ENCODE measurements at places on chromosomes 16 and 17.

DNA sequence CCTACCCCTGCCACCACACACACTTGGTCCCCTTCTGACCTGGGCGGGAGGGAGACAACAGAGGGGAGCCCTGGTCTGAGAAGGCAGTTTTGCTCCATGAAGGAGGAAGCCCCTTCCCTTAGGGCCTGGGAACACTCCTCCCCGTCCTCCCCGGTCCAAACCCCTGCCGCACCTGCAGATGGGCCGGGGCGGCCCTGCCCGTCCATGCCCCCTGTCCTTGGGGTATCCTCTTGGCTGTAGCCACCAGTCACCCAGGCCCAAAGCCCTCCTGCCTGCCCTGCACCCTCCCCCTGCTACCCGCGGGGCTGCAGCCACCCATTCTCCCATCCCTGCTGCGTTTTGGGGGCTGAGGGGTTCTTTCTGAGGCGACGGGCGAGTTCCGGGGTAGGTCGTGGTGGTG lies 33.9 kb downstream of the GSE1 start:
- DNase-seq, result no peak

DNA sequence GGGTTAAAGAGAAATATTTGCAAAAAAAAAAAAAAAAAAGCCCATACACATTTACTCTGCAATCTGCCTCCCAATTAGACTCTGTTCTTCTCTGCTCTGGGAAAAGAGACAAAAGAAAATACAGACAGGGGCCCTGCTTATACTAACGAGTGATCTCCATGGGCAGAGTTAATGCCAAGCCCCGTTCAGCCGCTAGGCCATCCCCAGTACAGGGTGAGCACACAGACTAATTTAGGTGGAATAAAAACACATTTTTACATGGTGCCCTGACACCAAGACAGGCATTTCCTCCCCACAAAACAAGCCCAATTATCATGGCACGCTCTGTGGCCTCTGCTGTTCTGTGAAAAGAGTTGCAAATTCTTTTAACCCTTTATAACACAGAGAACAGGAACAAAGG lies 356.3 kb upstream of the C16orf82 start:
- DNase-seq, result no peak

DNA sequence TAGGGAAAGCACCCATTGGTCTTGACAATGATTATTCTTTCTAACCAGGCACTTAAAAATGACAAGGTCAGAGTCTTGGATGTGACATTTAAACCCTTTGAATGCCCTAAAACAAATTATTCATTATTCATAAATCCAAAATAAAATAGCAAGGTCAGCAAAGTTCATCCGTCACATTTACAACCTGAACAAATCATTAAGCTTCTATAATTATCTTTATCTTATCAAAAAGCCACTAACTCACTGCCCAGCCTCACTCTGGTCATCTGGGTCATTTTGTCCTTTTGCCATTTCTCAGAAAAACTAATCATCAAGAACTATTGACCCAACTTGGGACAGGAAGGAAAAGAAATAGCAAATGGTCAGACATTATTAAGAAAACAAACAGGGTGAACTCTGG lies 507.3 kb upstream of the CDH8 start:
- no peak for DNase-seq

GRCh38 chr17:57914273-57915142 lies 40.7 kb downstream of the CUEDC1 start:
- DNase-seq, result no peak

- no peak for DNase-seq
Measured at GRCh38 chr16:75529056-75529905, 6.6 kb downstream of the CHST5 start.

DNA sequence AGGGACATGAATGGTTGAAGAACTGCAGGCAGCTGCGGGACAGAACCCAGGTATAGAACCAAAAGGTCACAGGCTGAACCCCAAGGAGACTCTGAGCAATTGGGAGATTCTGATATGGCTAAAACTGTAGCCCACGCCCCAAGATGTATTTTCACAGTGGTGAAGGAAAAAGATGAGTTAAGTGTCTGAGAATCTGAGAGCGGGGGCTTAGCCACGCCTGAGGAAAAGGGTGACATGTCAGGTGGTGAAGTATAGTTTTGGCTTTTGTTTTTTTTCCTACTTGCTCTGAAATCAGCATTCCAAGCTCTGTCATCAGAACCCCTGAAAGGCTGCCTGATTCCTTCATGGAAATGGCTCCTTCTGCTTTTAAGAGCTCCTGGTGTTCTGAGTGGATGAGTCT lies 73.3 kb downstream of the AKAP1 start:
- DNase-seq, result no peak

GRCh38 chr16:85570735-85571562 lies 42.2 kb upstream of the GSE1 start:
- DNase-seq, result no peak

DNA sequence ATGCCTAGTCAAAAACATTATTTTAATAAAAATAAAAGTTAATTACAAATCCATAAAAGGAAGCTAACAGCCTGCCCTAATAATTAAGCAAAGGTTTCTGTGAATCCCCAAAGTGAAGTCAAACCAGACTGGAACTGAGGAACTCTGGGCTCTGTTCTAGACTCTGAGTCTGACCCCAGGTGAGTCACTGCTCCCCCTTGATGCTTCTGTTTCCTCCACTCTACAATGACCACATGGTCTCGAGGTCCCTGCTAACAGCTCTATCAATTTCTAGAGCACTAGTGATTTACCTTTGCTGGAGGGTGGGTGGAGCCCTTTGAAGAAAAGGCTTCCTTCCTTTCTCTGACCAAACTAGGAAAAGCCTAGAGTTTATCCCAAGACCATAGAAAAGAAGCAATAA lies 32.4 kb downstream of the XPO6 start:
- no peak for DNase-seq

DNA sequence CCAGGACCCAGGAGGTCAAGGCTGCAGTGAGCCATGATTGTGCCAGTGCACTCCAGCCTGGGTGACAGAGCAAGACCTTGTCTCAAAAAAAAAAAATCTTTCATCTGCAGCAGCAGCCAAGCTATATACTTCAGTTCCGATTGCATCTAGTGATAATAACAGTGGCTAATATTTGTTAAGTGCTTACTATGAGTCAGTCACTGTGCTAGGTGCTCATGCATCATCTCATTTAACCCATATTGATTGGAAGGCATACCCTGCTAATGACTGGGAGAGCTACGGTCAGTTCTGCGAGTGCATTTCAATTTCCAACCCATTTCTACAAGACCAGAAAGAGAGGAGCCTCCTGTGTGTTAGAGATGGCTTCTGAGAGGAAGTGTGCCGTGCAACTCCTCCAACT lies 7.7 kb upstream of the TUBG2 start:
- no peak for DNase-seq

GRCh38 chr16:19696961-19697360 lies 21.1 kb downstream of the KNOP1 start:
- DNase-seq, result no peak

- no peak for DNase-seq
Measured at GRCh38 chr17:21041741-21042457, 912 bp downstream of the USP22 start.

- peak; percentile 51 for DNase-seq
Measured at GRCh38 chr16:84985079-84986065, 26.0 kb downstream of the ZDHHC7 start.

GRCh38 chr17:75590849-75591721 lies 3.5 kb downstream of the MYO15B start:
- no peak for DNase-seq

DNA sequence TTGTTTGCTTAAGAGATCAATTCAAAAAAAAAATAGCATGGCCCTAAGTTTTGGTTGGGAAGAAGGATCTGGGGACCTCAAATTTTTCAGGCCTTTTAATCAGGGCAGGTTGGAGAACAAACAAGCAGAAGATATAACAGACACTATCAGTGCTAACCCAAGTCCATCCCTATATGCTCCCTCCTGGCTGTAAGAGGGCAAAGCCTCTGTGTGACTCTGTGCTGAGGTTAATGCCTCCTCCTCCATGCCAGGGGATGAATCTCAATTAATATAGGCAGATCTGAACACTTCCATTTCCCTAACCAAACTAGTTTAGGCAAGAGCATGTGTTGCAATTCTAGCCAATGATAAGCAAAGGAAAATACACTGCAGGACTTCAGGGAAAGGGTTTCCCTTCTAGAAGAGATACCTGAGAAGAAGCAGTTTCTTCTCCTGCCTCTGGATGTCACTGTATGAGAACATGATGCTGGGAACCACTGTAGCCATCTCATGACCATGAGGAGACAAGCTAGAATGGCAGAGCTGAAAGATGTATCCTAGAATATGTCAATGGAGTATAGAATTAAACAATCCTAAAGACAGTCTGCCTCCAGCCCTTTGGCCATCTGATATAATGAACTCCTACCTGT lies 76.0 kb downstream of the CHD9NB start:
- DNase-seq, result no peak

GRCh38 chr17:37344519-37344918 lies 31.3 kb upstream of the C17orf78 start:
- no peak for DNase-seq

DNA sequence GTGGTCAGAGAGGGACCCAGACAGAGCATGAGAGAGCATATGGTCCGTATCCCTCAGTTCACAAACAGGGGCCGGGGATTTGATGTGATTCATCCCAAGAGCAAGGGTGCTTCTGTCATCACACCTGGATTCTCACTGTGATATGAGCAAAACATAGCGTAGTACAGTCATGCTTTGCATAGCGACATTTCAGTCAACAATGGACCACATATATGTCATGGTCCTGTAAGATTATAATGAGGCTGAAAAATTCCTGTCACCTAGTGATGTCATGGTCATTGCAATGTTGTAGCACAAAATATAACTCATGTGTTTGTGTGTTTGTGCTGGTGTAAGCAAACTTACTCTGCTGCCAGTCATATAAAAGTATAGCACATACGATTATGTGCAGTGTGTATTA lies 207.4 kb upstream of the CDH13 start:
- no peak for DNase-seq

- DNase-seq, result no peak
Measured at GRCh38 chr17:36089888-36090836, at the start of gene CCL3. Gene CCL3 (minus strand): TSS chr17:36090143. CDS start chr17:36090058, 85 bp downstream.

DNA sequence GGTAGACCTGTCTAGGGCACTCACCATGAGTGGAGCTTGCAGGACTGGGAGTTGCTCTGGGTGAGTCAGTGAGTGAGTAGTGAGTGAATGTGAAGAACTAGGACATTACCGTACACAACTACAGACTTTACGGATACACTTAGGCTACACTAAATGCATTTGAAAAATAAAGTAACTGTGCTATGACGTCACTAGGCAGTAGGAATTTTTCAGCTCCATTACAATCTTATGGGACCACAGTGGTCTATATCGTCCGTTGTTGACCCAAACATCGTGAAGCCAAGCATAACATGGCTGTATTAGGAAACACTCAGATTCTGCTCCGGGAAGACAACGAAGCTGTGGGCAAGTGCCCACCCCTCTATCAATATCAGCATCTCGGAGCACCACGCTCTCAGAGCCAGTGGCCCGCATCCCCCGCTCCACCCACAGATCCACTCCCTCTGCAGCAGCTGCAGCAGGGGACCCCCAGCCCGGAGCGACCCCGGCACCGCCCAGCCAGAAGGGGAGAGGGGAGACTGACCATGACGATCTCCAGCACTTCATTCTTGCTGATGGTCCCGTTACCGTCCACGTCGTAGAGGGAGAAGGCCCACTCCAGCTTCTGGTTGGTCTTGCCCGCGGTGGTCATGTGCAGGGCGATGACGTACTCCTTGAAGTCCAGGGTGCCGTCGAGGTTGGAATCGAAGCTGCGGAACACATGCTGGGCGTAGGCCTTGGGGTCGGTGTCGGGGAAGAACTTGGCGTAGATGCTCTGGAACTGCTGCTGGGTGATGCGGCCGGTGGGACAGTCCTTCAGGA lies 594 bp downstream of the RCVRN start:
- no peak for DNase-seq

DNA sequence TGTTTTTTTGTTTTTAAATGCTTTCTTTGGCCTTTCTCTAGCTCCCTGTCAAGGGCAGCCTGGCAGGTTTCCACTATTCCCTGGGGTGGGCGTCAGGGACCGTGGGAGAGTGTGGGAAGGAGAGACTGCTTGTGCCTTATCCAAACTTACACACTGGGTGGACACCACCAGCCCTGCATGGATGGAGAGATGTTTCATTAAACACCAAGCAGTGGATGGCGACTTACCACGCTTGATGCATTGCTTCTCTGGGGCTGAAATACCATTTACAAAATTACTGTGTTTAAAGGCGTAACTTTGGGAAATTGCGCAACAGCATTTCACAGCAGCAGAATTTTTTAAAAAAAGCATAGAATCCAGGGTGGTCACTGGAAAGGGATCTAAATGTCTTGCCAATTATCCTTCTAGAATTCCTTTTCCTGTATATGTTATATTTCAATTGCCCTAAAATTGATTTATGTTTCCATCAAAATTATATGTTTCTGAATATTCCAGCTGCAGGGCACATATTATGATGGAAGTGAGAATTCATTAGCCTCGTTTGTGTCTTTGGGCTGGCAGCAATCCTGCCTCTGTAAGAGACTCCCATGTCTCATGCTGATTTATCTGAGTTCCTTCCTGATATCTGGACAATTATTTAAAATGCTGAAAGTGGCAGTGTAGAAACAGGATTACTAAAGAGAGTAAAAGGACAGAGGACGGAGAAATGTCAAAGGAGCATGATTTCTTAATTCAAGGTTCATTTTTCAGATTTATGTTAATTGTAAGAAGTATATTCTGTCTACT lies 247.3 kb downstream of the GRIN2A start:
- no peak for DNase-seq

DNA sequence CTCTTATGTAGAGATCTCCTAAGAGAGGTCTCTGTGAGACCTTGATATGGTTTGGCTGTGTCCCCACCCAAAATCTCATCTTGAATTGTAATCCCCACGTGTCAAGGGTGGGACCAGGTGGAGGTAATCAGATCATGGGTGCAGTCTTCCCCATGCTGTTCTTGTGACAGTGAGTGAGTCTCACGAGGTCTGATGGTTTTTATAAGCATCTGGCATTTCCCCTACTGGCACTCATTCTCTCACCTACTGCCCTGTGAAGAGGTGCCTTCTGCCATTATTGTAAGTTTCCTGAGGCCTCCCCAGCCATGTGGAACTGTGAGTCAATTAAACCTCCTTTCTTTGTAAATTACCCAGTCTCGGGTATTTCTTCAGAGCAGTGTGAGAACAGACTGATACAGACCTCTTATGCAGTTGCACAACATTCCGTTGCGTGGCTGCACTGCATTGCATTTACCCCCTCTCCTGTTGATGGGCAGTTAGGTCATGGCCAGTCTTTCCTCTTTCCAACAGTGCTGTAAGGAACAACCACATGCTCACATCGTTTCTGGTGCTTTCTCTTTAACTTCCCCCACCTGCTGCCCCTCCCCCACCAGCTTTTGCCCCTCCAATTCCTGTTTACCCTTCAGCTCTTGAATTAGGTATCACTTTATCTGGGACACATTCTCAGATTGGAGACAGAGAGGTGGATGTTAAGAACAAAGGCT lies 43.6 kb upstream of the MED9 start:
- no peak for DNase-seq

- DNase-seq, result no peak
Measured at GRCh38 chr17:60491771-60492170, 34.3 kb downstream of the APPBP2 start.
